ENCODE measurements at places on chromosomes 11 and 22. TPM values are rescaled to one million over a fixed set of nuclear protein-coding genes. Genes with fewer than 3 reads are reported as not detected.

The KRTAP5-2 gene
- not detected for polyA plus RNA-seq

The PDGFD gene
- 0.83 TPM for polyA plus RNA-seq

The OR10D3 gene
- not detected for polyA plus RNA-seq

The A4GALT gene
- polyA plus RNA-seq, result 23.9 TPM

The ACCS gene
- 24.6 TPM for polyA plus RNA-seq

The KLHDC7B gene
- 0.39 TPM for polyA plus RNA-seq

The ARFIP2 gene
- polyA plus RNA-seq, result 51.1 TPM

The CNIH2 gene
- 1.1 TPM for polyA plus RNA-seq

The SPON1 gene
- polyA plus RNA-seq, result 8.4 TPM

The OR8D1 gene
- not detected for polyA plus RNA-seq

The CNGA4 gene
- polyA plus RNA-seq, result 3.5 TPM

DNA sequence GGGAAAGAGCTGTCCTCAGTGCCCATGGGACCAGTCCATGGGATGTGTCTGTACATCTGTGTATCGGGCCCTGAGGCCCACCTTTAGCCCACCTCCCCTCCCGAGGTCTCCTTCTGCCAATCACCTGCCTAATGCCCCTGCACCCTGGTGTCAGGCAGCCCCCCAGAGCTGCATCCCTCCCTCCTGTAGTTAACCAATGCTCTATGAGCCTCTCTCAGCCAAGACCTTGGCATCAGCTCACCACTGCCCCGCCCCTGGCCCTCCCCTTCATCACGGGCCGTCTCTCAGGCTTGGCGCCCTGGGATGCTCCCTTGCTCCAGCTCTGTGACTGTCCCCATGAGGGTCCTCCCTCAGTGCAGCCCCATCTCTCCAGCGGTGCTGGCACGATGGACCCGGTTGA lies 18.5 kb downstream of the MGAT3 start:
- no peaks in the 10 kb centered on the region for H3K27me3 ChIP-seq
- DNase-seq, result no peak
- H3K4me1 ChIP-seq, result peaks cover 22% of the 10 kb centered on the region
- H3K4me3 ChIP-seq, result no peak overlapping the region
- H3K27ac ChIP-seq, result no peak overlapping the region
- H3K36me3 ChIP-seq, result no peaks in the 10 kb centered on the region

DNA sequence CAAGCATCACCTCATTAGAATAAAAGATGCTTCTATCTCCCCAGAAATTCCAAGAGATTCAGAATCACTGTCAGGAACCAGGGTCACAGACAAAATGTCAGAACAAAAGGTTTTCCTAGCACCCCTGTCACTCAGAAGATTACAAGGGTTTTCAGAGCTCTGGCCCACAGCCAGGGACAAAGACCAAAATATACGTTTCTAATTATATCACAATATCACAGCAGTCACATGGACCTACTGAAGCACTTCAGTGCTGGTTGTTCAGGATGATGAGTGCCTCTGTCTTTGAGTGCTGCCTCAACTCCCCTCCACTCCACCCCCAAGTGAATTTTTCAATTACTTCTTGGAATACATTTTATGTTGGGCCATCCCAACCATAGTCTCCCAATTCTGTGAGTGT lies 21.9 kb upstream of the RTL6 start:
- DNase-seq, result no peak
- no peaks in the 10 kb centered on the region for H3K27me3 ChIP-seq
- H3K4me3 ChIP-seq, result no peak overlapping the region
- no peaks in the 10 kb centered on the region for H3K36me3 ChIP-seq
- no peaks in the 10 kb centered on the region for H3K4me1 ChIP-seq

DNA sequence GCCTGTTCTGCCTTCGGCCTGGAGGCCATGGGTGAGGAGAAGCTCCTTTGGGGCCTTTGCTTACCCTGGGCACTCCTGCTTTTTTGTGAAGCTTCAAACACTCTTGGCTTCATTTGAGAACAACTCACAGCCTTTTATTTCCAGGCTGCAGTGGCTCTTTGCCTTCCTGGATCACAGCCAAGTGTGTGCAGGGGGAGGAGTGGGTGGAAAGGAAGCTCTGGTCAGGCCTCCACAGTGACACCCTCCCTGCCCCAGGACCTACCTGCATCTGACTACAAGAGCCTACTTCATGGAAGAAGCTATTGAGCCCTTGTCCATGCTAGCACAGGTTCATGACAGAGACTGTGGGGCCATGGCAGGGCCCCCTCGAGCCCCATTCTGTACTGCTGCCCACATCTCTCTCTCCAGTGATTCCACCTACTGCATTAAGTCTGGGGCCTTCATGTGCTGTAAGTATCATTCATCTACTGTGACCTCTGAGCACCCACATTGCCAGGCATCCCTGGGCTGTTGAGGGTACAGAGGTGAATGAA lies 52.3 kb downstream of the GAB4 start:
- peak; percentile 56 for DNase-seq
- no peak overlapping the region for H3K27ac ChIP-seq
- no peak overlapping the region for H3K4me3 ChIP-seq
- peaks cover 2% of the 10 kb centered on the region for H3K27me3 ChIP-seq

- H3K4me1 ChIP-seq, result peaks cover 2% of the 10 kb centered on the region
- peak overlapping the region; percentile 96 for H3K27ac ChIP-seq
- peak; percentile 42 for DNase-seq
- peak overlapping the region; percentile 35 for H3K4me3 ChIP-seq
- no peaks in the 10 kb centered on the region for H3K27me3 ChIP-seq
- peaks cover 7% of the 10 kb centered on the region for H3K36me3 ChIP-seq
Measured at GRCh38 chr11:61814247-61814957, 2.4 kb downstream of the FADS1 start.

GRCh38 chr11:2844116-2844842 lies 41.3 kb downstream of the CDKN1C start:
- H3K4me3 ChIP-seq, result no peak overlapping the region
- peaks cover 22% of the 10 kb centered on the region for H3K4me1 ChIP-seq
- H3K27me3 ChIP-seq, result no peaks in the 10 kb centered on the region
- no peak for DNase-seq
- peaks cover 3% of the 10 kb centered on the region for H3K36me3 ChIP-seq
- no peak overlapping the region for H3K27ac ChIP-seq

GRCh38 chr11:72625691-72626413 lies 48.4 kb downstream of the PDE2A start:
- peaks cover 22% of the 10 kb centered on the region for H3K4me1 ChIP-seq
- no peaks in the 10 kb centered on the region for H3K27me3 ChIP-seq

DNA sequence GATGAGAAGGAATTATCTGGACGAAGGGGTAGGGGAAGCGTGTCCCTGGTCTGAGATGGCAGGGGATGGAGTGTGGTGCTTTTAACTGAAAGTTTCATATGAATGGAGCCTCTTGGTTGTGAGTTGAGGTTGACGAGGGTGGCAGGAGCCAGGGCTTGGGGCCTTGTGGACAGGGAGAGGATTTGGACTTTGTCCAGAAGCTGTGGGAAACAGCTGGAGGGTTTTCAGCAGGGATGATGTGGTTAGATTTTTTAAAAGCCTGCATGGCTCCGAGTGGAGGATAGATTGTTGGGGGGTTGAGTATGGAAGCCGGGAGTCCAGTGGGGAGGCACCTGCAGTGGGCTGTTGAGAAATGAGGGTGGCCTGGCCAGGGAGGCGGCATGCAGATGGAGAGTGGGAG lies 24.8 kb downstream of the MYO7A start:
- no peaks in the 10 kb centered on the region for H3K36me3 ChIP-seq
- no peak overlapping the region for H3K27ac ChIP-seq
- no peak overlapping the region for H3K4me3 ChIP-seq
- peaks cover 4% of the 10 kb centered on the region for H3K4me1 ChIP-seq

DNA sequence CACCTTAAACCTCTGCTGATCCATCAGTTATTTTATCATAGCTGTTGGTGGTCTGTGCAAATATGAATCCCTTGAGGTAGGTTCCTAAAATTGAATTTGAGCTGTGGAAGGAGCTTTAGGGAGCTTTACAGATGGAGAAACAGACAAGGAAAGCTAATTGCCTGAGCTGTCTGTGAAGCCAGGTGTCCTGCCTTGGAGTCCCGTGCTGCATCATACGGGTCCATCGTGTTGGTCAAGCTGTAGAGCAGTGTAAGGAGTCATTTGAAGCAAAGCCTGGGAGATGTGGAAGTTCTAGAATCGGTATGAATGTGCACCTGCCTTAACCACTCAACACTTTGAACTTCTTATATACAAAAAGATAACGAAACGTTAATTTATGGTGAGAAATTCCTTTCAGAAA lies 1.0 kb downstream of the POLA2 start:
- peaks cover 15% of the 10 kb centered on the region for H3K4me1 ChIP-seq
- H3K27ac ChIP-seq, result no peak overlapping the region
- H3K36me3 ChIP-seq, result no peaks in the 10 kb centered on the region
- no peaks in the 10 kb centered on the region for H3K27me3 ChIP-seq
- H3K4me3 ChIP-seq, result peak overlapping the region; percentile 60

- DNase-seq, result no peak
- no peaks in the 10 kb centered on the region for H3K4me1 ChIP-seq
- H3K4me3 ChIP-seq, result no peak overlapping the region
- H3K36me3 ChIP-seq, result no peaks in the 10 kb centered on the region
- H3K27ac ChIP-seq, result no peak overlapping the region
Measured at GRCh38 chr11:105622016-105622415, 12.1 kb downstream of the GRIA4 start.

GRCh38 chr11:96607864-96608558 lies 218.2 kb downstream of the JRKL start:
- no peaks in the 10 kb centered on the region for H3K36me3 ChIP-seq
- no peaks in the 10 kb centered on the region for H3K4me1 ChIP-seq
- H3K4me3 ChIP-seq, result no peak overlapping the region
- no peaks in the 10 kb centered on the region for H3K27me3 ChIP-seq

GRCh38 chr22:47171441-47172221 lies 409.2 kb downstream of the TBC1D22A start:
- H3K36me3 ChIP-seq, result peaks cover 7% of the 10 kb centered on the region
- H3K27me3 ChIP-seq, result no peaks in the 10 kb centered on the region
- no peak overlapping the region for H3K4me3 ChIP-seq
- DNase-seq, result no peak
- H3K4me1 ChIP-seq, result peaks cover 3% of the 10 kb centered on the region
- H3K27ac ChIP-seq, result no peak overlapping the region

- peaks cover 5% of the 10 kb centered on the region for H3K36me3 ChIP-seq
- no peak overlapping the region for H3K4me3 ChIP-seq
- DNase-seq, result no peak
- H3K27me3 ChIP-seq, result no peaks in the 10 kb centered on the region
- H3K4me1 ChIP-seq, result peaks cover 58% of the 10 kb centered on the region
Measured at GRCh38 chr11:65292890-65293289, 21.8 kb upstream of the CDC42EP2 start.

- no peaks in the 10 kb centered on the region for H3K36me3 ChIP-seq
- no peak for DNase-seq
- H3K4me1 ChIP-seq, result no peaks in the 10 kb centered on the region
- no peak overlapping the region for H3K27ac ChIP-seq
Measured at GRCh38 chr22:30681831-30682230, 12.8 kb upstream of the OSBP2 start.

GRCh38 chr11:34212566-34212965 lies 107.1 kb downstream of the NAT10 start:
- no peaks in the 10 kb centered on the region for H3K27me3 ChIP-seq
- H3K36me3 ChIP-seq, result no peaks in the 10 kb centered on the region
- DNase-seq, result peak; percentile 42
- H3K27ac ChIP-seq, result no peak overlapping the region
- peaks cover 29% of the 10 kb centered on the region for H3K4me1 ChIP-seq

DNA sequence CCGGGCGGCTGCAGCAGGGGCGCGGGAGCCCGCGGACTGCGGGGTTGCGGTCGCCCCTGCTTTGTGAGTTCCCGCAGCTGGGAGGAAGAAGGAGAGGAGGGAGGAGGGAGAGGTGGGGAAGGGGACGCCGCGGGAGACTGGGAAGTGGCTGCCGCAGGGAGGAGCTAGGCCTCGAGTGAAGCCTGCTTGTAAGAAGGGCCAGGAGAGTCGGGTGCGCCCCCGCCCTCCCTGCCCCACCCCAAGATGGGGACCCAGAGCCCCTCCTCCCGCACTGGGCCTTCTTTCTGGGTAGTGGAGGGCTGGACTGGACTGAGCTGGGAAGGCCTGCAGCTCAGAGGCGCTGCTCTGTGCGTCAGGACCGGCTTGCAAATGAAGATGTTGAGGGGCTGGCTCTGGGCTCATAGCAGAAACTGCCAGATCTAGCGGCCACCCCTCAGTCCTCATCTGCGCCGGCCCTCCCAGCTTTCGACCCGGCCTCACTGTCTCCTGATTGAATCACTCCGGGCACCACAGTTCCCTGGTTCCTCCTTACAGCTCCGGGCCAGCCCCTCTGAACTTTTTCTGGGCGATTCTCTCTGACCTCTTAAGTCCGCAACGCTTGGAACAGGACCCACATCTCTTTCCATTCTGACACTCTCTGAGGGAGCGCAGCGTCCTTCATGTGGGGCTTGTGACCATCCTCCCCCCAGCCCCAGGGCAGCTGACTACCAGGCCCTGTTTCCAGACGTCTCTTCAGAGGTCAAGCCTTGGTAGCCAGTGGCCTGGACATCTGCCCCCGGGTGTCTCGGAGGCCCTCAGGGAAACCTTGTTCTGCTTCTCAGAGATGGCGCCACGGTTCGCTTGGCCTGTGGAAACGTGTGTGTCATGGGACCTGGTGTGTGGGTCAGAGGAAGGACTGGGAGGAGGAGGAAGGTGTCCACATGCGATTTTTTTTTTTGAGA lies 21.9 kb downstream of the SERPINH1 start:
- H3K36me3 ChIP-seq, result no peaks in the 10 kb centered on the region
- H3K27ac ChIP-seq, result peak overlapping the region; percentile 98
- peak; percentile 91 for DNase-seq
- H3K4me3 ChIP-seq, result peak overlapping the region; percentile 62
- no peaks in the 10 kb centered on the region for H3K27me3 ChIP-seq

DNA sequence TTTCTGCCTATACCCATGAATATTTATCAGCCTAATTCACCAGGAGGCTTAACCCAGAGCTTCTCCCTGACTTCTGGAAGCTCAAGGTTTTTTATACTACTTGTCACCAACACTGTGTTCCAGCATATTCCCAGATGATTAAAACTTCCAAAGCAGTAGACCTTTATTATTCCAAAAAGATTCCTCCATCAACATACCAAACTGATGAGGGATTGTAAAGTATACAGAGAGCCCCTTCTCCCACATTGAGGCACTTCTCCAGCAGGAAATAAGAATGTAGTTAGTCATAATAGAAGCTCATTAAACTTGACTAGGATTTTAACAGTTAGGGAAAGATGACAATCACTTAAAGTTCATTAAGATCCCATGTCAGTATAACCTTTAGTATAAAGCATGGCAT lies 51.4 kb upstream of the CEP126 start:
- DNase-seq, result no peak
- H3K4me1 ChIP-seq, result no peaks in the 10 kb centered on the region

DNA sequence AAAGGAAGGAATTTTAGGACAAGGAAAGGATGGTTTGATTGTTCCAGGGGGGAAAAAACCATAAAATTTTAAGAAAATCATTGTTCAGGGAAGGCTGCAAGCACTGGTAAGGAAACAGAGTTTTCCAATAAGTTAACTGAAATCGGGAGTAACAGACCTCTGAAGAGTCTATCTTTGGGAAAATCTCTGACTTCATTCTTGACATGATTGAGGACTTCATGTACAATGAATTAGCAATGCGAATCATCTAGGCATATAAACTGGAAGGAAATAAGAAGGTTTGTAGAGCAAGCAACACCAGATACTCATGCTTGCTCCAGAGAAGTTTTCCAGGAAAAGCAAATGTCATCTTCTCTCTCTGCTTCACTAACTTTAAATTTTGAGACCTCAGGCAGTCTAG lies 18.5 kb downstream of the APLP2 start:
- no peaks in the 10 kb centered on the region for H3K36me3 ChIP-seq
- no peak overlapping the region for H3K27ac ChIP-seq
- H3K4me3 ChIP-seq, result no peak overlapping the region
- DNase-seq, result no peak
